Activated naive CD8-positive, alpha-beta T cell treated with anti-CD3 and anti-CD28 coated beads, Interleukin-2, amount 10 ng/mL, durations not matched to agents 7 days and 5 days (primary cell): ENCODE measurements at places on chromosomes 16 and 17.

- no peak for DNase-seq
Measured at GRCh38 chr17:45995627-45996270, 3.3 kb upstream of the STH start.

DNA sequence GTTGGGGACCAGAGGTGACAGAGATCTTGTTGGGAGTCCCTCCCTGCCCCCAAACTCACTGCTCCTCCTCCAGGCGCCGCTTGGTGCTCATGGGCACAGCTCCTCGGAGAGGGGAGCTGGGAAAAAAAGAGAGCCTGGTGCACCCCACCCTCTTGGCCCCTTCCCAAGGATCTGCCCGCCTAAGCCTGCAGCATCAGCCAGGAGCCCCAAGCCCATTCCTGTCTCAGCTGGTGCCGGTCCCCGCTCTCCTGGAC lies 400 bp downstream of the HCFC1R1 start:
- no peak for DNase-seq

GRCh38 chr16:56145369-56145768 lies 45.9 kb upstream of the GNAO1 start:
- no peak for DNase-seq

DNA sequence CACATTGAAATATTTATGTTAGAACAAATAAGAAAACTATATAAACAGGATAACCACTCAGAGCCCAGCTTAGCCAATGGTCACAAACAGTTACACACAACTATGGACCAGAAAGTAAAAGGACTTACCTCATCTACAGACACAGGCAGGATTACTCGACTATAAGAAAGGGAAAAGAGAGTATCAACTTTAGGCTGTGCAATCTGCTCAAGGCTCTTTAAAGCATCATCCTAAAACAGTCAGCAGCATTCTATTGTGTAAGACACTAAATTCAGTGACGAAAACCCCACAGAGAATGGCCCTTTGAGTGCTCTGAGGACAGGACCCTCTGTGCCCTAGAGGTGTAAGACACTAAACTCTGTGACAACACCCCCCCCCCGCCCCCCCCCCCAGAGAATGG lies 4.2 kb downstream of the PITPNA start:
- DNase-seq: no peak
